ENCODE measurements at places on chromosomes 12 and 14.

DNA sequence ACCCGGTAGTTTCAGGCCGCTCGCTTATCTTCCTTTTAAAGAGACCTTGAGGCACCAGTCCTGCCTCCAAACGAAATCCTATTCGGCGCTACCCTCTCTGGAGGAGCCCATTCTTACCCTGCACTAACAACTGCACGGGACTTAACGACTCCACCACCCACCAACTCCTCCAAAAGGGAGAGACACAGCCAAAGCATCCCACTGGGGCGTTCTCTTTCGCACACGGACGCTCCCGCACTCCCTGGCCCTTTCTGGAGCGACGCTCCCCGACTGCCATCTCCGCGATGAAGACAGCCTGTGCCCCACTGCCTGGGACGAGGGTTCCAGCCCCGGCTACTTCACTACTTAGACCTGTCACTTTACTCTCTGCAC is 650 bp downstream of the GALC start:
- no peak for DNase-seq

GRCh38 chr14:95498622-95499353 is 17.7 kb downstream of the SYNE3 start:
- peak; percentile 34 for DNase-seq

DNA sequence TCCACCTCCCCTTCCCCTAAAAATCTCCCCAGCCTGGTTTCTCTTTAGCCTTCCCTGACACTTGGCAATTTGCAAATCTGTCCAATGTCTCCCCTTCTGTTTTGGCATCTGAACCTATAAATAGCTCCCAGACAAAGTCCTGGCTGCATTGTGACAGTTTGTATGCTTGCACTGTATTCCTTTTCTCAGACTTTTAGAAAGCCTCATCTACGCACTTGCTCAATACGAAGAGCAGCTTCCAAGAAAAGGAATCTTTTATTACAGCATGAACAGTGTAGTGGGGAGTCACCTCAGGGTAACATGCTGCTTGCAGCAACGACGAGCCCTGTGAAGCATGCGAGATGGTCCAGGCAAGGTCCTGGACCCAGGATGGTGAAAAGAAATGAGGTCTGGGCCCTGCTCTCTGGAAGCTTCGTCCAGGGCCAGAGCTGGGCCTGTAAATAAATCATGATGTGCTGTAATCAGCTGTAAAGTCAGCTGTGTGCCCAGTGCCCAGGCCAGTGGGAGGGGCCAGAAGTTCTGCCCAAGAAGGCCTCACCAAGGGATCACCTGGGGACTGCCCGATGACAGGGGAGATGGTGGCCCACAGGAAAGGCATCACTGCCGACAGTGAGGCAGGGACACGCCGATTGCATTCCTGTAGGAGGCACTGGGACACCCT is 88.3 kb downstream of the RIN3 start:
- DNase-seq, result no peak

DNA sequence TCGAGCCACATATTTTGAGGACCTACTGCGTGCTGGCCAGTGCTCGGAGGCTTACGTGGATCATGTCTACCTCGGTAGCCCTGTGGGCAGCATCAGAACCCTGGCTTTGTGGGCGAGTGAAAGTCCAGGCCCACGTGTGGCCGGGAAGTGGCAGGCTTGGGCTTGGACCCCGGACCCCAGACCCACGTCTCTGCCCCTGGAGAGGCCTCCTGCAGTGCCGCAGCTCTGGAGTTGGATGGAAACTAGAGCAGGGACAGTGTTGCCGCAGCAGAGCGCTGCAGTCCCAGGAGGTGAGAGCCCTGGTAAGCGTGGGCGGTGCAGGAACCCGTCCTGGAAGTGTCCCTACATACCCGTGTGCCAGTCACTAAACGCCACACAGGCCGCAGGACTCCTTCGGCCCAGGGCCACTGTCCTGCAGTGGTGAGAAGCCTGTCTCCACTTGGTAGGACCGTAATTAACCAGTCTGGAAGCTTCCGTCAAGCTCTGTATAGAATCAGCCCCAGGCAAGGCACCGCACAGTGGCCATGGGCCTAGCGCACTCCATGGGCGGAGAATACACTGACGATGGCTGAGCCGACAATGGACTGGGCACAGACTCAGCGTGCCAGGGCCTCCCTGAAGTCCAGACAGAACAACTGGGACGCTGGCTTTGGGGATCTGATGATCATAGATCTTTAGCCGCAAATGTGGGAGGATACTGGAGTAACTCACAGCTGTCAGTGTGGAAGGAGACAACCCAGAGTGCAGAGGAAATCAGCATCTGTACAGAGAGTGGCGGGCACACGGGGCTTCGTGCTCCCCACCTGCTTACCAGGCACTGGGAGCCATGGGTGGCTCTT is 219.5 kb downstream of the KIF26A start:
- no peak for DNase-seq

GRCh38 chr12:8455727-8456360 is at the start of gene CLEC6A:
TSS of gene CLEC6A (plus strand) at chr12:8455962. CDS start at chr12:8456112, 150 bp downstream.
- no peak for DNase-seq

GRCh38 chr12:28121433-28121832 is 68.8 kb upstream of the CCDC91 start:
- DNase-seq, result no peak
